ENCODE measurements at places on chromosomes 3 and 15. TPM values are rescaled to one million over a fixed set of nuclear protein-coding genes. Genes with fewer than 3 reads are reported as not detected.

Gene PATL2
- 0.24 TPM for total RNA-seq

Gene GOLGA6B
- total RNA-seq, result not detected

Gene CIDEC
- total RNA-seq, result 10.4 TPM

Gene ROPN1
- not detected for total RNA-seq

Gene NR1I2
- not detected for total RNA-seq

Gene ACKR4
- total RNA-seq, result not detected
